H9 (cell line): ENCODE measurements at places on chromosomes 2 and 18. TPM values are rescaled to one million over a fixed set of nuclear protein-coding genes. Genes with fewer than 3 reads are reported as not detected.

Gene DNAH7
- 0.09 TPM in 1 of 2 replicates, not detected in the other for total RNA-seq

Gene ZC3H6
- 3.5 and 4.8 TPM in 2 replicates for total RNA-seq

DNA sequence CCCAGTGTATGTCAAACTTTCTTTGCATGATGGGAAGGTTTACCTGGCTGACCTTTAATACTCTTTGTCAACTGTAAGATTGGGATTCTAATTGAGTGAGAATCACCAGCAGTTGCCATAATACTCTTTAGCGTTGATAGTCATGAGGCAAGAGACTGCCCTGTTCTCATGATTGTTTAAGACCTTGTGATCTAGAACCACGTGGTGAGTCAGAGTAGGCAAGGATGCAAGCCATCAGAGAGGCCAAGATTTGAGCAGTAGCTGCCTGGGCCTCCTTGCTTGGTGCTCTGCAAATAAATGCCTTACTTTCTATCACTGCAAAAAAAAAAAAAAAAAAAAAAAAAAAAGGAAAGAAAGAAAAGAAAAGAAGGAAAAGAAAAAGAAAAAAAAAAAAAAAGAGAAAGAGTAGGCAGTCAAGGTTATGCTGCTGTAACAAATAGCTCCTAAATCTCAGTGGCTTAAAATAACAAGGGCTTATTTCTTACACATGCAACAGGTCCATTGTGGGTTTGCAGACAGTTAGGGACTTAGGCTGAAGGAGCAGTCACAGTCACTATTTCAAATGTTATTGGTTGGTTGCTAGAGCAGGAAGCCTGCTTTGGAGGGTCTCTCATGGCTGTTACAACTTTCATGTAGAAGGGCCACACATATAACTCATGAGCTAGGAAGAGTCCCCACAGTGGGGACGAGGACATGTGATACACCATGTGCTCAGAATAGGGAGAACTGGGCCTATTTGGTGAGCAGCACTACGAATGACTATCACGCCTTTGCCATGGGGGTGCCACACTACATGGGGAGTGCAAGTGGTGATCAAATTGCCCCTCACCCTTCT lies 21.7 kb downstream of the IL1R2 start:
- H3K27me3 ChIP-seq: no peaks in the 10 kb centered on the region
- no peaks in the 10 kb centered on the region for H3K4me1 ChIP-seq
- no peak for DNase-seq
- no peak overlapping the region for H3K27ac ChIP-seq
- no peak overlapping the region for H3K4me3 ChIP-seq

Gene TMEM247
- not detected in 2 replicates for total RNA-seq

DNA sequence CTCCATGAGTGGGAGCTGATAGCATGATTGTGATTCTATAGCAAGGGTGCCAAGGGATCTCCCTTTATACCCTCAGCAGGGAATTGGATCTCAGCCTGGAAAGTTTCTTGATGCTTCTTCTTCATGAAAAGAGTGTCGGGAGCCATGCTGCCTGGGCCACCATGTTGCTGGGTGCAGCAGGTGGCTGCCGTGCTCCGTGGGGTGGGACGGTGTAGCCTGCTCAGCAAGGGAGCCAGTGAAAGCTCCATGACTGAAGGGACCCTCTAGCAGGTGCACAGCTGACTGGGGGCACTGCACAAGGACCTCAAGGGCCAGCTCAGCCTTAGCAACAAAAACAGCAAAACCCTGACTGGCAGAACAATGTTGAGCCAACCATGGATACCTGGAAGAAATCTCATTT lies 368.9 kb upstream of the HS6ST1 start:
- H3K36me3 ChIP-seq: no peaks in the 10 kb centered on the region
- no peaks in the 10 kb centered on the region for H3K27me3 ChIP-seq
- H3K4me3 ChIP-seq: no peak overlapping the region

DNA sequence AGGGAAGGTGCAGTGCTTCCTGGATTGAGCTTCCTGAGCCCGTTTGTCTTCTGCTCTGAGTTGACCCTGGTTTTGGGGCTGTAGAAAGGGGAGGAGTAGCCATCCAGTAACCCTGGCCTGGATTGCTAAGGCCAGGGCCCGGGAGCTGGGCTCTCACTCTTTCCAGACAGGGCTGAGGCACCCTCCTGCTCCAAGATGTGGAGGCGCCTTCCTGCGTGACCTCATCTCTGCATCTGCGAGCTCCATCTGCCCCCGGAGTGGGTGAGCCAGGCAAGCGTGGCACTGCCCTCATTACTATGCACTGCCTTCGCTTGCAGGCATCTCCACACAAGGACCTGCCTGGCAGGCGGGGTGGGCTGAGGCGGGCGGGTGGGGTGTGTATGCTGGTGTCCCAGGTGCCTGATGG lies 58.0 kb downstream of the RAB31 start:
- H3K27ac ChIP-seq: no peak overlapping the region
- no peaks in the 10 kb centered on the region; the same call in 1 of the 2 replicates for H3K4me1 ChIP-seq
- H3K36me3 ChIP-seq: 0 out of 2 replicates have a peak, but pooled peaks cover 1% of the 10 kb centered on the region
- H3K27me3 ChIP-seq: no peaks in the 10 kb centered on the region
- no peak for DNase-seq

DNA sequence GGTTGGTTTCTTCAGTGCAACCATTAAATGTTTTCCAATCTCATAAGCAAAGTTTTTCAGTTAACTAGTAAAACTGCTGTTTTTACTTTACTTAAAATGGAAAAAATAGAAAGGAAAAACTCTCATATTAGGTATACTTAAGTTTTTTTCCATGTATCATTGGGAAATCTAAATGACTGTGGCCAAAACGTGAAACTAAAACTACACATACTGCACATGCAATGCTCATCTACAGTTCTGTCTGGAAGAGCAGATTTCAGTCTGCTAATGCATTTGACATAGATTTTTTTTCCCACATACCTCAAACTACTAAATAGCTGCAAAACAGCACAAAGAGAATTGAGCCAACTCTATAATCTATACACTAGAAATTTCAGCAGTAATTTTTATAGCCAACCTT lies 62.6 kb downstream of the COL5A2 start:
- H3K4me3 ChIP-seq: no peak overlapping the region
- H3K27ac ChIP-seq: no peak overlapping the region
- H3K4me1 ChIP-seq: peaks cover 6% of the 10 kb centered on the region; the same call in 1 of the 2 replicates
- no peaks in the 10 kb centered on the region for H3K27me3 ChIP-seq

Gene SDC1
- 22.3 and 25.1 TPM in 2 replicates for total RNA-seq

GRCh38 chr2:226136739-226137138 lies 662.9 kb downstream of the IRS1 start:
- H3K27me3 ChIP-seq: no peaks in the 10 kb centered on the region
- no peaks in the 10 kb centered on the region; the same call in 1 of the 2 replicates for H3K4me1 ChIP-seq
- DNase-seq: no peak
- no peaks in the 10 kb centered on the region for H3K36me3 ChIP-seq

GRCh38 chr2:75360945-75361344 lies 161.6 kb upstream of the TACR1 start:
- no peak overlapping the region for H3K4me3 ChIP-seq
- no peak overlapping the region for H3K27ac ChIP-seq
- H3K36me3 ChIP-seq: no peaks in the 10 kb centered on the region
- DNase-seq: no peak
- no peaks in the 10 kb centered on the region for H3K27me3 ChIP-seq

- DNase-seq: no peak
Observed at GRCh38 chr2:88838165-88838635, 146.7 kb downstream of the RPIA start.

GRCh38 chr2:100791936-100792308 lies 28.0 kb upstream of the NPAS2 start:
- DNase-seq: no peak
- H3K27ac ChIP-seq: no peak overlapping the region
- H3K4me1 ChIP-seq: no peaks in the 10 kb centered on the region
- H3K27me3 ChIP-seq: no peaks in the 10 kb centered on the region
- no peak overlapping the region for H3K4me3 ChIP-seq

GRCh38 chr18:76838182-76838581 lies 15.8 kb downstream of the ZNF236 start:
- no peaks in the 10 kb centered on the region for H3K36me3 ChIP-seq
- H3K4me3 ChIP-seq: no peak overlapping the region
- no peak overlapping the region for H3K27ac ChIP-seq
- H3K4me1 ChIP-seq: no peaks in the 10 kb centered on the region

Gene SP5
- 1.7 and 2.2 TPM in 2 replicates for total RNA-seq

DNA sequence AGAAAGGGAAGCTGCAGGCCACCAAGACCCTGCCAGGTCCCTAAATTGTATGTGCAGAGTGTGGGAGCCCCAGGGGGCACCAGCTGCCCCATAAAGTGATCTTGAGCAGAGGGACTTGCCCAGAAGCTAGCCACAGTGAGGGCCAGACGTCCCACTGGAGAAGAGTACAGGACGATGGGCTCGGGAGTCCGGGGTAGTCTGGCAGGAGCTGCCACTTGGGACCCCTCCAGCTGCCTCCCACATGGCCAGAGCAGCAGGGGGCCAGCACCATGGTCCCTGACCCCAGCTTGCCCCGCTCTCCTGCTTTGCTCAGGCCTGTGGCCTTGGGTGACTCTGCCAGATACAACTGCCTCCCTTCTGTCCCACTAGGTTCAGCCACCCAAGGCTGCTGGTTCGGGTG lies 11.7 kb upstream of the LOXHD1 start:
- no peaks in the 10 kb centered on the region; the same call in 1 of the 2 replicates for H3K27me3 ChIP-seq
- no peak overlapping the region for H3K4me3 ChIP-seq
- no peak overlapping the region for H3K27ac ChIP-seq
- H3K4me1 ChIP-seq: no peaks in the 10 kb centered on the region; the same call in 1 of the 2 replicates
- no peak for DNase-seq

DNA sequence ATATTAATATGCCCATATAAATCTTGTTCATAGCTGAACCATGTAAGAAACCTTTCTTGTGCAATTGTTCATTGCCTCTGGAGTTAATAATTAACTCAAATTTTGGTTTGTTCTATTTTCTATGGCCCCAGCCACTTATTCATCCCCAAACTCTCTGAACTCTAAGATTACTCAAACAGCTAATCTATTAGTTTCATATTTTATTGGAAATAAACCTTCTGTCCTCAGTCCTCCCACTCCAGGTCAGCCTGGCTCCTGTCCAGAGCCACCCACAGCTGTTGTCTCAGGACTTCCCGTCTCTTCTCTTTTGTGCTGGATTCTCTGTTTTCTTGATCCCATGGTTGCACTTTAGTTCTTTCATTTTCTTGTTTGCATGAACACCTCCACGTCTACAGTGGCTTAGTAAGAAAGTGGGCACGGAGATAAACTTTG lies 4.4 kb upstream of the RNF103 start:
- H3K4me1 ChIP-seq: no peaks in the 10 kb centered on the region
- no peak overlapping the region for H3K4me3 ChIP-seq
- no peaks in the 10 kb centered on the region; the same call in 1 of the 3 replicates for H3K36me3 ChIP-seq
- H3K27ac ChIP-seq: no peak overlapping the region

DNA sequence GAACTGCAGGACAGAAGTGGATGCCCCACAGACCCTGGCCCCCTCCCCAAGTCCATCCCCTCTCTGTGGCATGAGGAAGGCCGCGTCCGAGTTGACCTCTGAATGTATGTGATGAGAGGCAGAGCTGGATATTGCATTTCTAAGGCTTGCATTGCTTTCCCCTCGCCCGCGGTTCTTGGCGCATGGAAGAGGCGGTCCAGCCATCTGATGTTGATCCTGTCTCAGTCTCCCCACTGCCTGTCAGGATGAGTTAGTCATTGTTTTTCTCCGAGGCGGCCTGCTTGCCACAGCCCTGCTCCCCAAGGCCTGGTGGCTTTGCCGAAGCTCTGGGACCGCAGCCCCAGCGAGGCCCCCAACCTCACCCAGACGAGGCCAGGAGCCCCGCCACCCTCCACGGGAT lies 88.6 kb downstream of the SMAD7 start:
- H3K27ac ChIP-seq: no peak overlapping the region
- no peaks in the 10 kb centered on the region for H3K27me3 ChIP-seq
- no peaks in the 10 kb centered on the region; the same call in 1 of the 2 replicates for H3K4me1 ChIP-seq
- no peak overlapping the region for H3K4me3 ChIP-seq
